ENCODE measurements at places on chromosomes 11 and 22.

- DNase-seq, result peak; percentile 58
Observed at GRCh38 chr11:96464700-96465307, 75.0 kb downstream of the JRKL start.

DNA sequence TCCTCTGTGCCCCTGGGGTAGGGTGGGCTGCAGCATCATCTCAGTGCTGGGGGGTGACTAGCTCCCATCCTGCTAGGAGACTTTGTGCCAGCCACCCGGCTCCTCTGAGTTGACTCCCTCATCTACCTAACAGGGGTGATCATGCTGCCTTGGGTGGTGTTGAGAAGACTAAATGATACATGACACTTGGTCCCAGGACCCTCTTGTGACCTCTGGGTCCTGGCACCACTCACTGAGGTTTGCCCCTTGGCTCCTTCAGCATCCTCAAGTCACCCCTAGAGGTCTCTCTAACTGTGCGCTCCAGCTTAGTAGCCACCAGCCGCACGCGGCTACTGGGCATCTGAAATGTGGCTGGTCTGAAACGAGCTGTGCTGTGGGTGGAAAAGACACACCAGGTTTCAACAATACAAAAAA is 72.1 kb downstream of the LRRC32 start:
- no peak for DNase-seq

DNA sequence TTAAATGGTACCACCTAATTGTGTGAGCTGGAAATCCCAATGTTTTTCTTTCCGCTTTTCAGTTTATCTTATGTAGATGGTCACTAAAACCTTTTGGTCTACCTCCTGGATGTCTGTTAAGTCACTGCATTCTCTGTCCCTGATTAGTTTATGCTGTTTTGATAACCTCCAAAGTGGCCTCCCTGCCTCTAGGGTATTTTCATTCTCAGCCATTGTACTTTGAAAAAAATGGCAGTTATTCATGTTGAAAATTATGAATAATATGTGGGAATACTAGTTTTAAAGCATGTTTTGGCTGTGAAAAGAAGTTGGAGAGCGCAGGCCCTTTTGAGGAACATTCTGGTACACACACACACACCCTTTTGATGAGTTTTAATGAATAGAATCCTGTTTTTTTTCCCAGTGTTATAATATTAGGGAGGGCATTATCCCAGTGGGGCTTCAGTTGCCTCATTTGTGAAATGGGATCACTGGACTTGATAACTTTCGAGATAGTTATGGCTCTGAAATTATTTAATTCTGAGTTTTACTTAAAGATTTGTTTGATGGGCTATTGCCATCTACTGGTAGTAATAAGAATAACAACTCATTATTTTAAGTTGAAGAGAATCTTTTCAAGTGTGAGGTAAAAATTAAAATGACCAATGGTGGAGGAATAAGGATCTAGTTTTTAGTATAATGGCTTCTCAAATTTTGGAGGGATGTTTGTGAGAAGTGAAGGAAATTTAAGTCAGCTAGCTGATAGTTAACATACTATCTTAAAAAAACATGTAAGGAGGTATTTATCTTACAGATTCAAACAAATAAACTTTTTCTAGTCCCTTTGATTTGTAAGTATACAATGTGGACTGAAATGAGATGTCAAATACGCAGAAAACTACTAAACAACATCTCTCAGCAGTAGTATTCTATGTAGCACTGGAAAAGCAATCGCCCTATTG is 3.9 kb downstream of the FDX1 start:
- no peak for DNase-seq

DNA sequence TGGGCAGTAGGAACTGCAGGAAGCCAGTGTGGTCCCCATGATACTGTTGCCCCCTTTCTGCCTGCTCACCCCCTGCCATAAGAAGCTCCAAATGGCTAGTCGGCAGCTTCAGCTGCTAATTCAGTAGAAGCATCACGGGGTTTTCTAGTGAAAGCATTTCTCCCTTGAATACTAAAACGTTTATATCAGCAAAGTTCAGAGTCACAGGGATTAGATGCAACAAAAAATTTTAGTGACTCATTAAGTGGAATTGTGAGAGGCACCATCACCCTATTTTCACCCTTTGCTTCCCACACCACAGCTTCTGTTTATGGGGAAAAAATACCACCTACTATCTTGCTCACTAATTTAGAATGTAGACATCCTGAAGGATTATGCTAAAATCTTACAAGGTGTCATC is 25.2 kb downstream of the RAB39A start:
- DNase-seq, result no peak

- no peak for DNase-seq
Observed at GRCh38 chr11:66557733-66558326, 10.6 kb downstream of the CTSF start.

GRCh38 chr11:130122141-130122575 is 37.4 kb upstream of the ST14 start:
- no peak for DNase-seq

DNA sequence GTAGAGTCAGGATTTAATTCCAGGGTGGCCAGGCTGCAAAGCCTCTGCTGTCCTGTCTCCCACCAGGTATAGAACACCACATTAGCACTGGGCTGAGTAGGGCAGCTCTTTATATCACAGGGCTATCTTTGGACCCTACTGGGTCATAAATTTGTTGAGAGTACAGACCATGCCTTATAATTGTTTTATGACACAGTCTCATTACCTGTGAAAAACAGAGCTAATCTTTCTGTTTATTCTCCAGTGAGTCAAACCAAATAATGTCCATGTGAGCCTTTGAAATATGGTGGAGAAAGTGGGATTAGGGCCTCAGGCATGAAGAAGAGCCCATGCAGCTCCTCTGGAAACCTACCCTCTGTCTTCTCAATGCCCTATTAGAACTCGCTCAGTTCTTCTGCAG is 49.6 kb upstream of the KIRREL3 start:
- no peak for DNase-seq

GRCh38 chr22:30265823-30266444 is 717 bp downstream of the OSM start:
- DNase-seq, result no peak

- no peak for DNase-seq
Observed at GRCh38 chr11:82718307-82718706, 15.4 kb downstream of the FAM181B start.

GRCh38 chr22:26481694-26482093 is 1.9 kb downstream of the HPS4 start:
- DNase-seq, result no peak

- DNase-seq, result no peak
Observed at GRCh38 chr11:61106296-61106695, 4.0 kb downstream of the CD5 start.

All from kidney epithelial cell (primary cell).